Forelimb muscle (tissue), 1 donor: ENCODE measurements at places on chromosomes 16 and 17. TPM values are rescaled to one million over a fixed set of nuclear protein-coding genes. Genes with fewer than 3 reads are reported as not detected.

UTS2R gene
- 5.8 TPM for polyA plus RNA-seq

BICDL2 gene
- polyA plus RNA-seq: not detected

PLA2G10 gene
- polyA plus RNA-seq: 0.47 TPM

MILR1 gene
- polyA plus RNA-seq: 7.0 TPM

INCA1 gene
- polyA plus RNA-seq: 5.0 TPM

PRSS22 gene
- not detected for polyA plus RNA-seq

LITAFD gene
- not detected for polyA plus RNA-seq

- peak; percentile 63 for DNase-seq
Observed at GRCh38 chr17:1143573-1143972, 36.2 kb downstream of the ABR start.

GRCh38 chr17:77460514-77461046 is 319.8 kb downstream of the SEC14L1 start:
- no peak for DNase-seq

DNA sequence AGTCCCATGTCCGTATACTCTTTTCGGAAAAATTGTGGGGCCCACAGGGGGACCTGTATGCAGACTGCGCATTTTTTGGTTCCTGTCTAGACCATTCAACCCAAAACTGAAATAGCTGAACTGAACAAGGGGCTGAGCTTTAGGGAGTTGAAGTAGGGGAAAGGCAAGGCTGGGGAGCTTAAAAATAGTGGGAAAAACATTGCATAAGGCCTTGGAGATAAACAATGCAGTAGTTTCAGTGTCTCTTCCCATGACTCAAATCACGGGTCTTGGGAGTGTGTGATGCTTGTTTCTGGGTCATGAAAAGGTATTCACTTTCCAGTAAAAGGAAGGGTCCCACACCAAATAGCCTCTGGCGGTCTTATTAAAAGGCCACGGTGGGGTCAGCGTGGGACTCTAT is 402.8 kb upstream of the SALL1 start:
- no peak for DNase-seq

DNA sequence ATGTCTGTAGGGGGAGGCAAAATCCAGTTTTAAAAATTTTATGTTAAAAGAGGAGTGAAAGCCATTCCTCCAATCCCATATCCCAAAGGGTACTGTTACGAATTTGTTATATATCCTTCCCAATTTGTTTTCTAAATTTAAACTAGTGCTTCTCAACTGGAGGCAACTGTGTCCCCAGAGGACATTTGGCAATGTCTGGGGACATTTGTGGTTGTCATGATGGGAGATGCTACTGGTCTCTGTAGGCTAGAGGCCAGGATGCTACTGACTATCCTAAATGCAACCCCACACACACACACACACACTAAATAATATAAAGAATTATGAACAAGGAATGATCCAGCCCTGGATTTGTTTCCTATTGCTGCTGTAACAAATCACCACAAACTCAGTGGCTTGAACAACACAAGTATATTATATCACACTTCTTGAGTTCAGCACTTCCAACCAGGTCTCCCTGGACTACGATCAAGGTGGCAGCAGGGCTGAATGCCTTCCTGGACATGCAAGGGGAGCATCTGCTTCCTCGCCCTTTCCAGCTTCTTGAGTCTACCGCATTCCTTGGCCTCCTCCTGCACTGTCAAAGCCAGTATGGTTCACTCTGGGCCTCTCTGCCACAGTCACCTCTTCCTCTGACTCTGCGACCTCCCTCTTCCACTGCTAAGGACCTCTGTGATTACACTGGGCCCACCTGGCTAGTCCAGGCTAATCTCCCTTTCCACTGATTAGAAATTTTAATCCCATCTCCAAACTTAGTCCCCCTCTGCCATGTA is 30.1 kb downstream of the ARHGAP17 start:
- DNase-seq: no peak

DNA sequence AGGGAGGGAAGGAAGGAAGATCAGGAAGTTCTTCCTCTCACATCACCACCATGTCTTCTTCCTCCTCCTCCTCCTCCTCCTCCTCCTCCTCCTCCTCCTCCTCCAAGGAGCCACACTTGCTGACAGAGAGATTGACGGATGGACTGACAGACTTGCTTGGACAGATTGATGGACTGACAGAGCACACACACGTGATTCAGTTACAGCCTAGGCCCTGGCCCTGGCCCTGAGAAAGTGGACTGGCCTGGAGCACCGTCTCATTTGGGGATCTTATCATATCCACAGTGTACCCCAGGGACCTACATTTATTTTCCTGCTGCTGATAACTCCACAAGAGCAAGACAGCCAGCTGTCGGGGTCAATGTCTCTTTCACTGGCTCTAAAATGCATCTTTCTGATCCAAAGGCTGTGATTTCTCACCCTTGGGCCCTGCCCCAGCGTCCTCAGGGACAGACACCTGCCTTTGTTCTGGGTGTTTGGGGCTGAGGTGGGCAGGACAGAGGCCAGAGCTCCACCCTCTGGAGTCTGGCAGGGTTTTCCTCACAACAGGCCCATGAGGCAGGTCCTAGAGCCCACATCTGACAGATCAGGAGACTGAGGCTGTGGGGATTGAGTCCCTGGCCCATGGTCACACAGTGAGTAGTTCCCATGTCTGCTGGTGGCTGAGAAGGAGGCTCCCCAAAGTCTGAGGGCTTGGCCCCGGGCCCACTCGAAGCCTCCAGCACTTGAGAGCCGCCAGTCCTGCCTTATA is 2.3 kb upstream of the P2RX1 start:
- no peak for DNase-seq

- DNase-seq: no peak
Observed at GRCh38 chr16:9964426-9964825, 217.8 kb downstream of the GRIN2A start.

- DNase-seq: no peak
Observed at GRCh38 chr17:74953134-74953687, 17.5 kb downstream of the OTOP3 start.

DNA sequence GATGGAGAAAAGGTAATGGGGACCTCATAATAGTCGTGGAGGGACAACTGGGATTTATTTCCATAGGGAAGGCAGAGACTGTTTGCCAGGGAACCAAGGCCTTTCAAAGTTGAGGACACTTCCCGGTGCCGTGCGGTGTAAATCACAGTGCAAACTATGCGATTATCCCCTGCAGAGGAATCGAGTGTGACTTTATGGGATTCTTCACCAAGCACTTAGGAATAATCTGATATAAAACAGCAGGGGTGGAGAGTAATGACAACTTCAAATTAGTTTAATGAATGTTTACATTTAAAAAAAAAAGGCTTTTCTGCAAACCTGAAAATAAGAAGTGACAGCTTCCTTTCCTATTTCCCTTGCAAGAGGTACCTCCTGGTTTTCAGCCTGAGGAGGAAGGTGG is 538.2 kb downstream of the MAF start:
- no peak for DNase-seq

GRCh38 chr16:88402551-88403240 is 19.9 kb downstream of the ZNF469 start:
- no peak for DNase-seq

DNA sequence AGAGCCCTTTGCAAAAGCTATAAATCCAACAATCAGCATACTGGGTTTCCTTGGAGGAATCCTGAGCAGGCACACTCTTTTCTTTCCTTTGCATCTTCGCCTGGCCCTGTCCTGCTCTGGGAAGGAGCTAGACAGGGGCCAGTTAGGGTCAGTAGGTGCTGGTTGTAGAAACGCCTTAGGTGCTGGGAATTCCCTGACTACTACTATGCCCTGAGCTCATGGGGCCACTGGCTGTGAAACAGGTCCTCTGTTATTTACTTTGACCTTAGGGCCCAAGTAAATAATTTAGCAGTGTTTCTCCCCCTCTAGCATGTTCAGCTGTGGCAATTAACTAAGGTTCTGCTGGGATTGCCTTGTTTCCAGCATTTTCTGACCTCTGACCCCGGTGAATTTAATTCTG is 15.8 kb upstream of the WSCD1 start:
- no peak for DNase-seq

- no peak for DNase-seq
Observed at GRCh38 chr16:58578642-58579041, 51.0 kb downstream of the CNOT1 start.

- no peak for DNase-seq
Observed at GRCh38 chr16:995087-995486, 13.5 kb downstream of the SOX8 start.

DNA sequence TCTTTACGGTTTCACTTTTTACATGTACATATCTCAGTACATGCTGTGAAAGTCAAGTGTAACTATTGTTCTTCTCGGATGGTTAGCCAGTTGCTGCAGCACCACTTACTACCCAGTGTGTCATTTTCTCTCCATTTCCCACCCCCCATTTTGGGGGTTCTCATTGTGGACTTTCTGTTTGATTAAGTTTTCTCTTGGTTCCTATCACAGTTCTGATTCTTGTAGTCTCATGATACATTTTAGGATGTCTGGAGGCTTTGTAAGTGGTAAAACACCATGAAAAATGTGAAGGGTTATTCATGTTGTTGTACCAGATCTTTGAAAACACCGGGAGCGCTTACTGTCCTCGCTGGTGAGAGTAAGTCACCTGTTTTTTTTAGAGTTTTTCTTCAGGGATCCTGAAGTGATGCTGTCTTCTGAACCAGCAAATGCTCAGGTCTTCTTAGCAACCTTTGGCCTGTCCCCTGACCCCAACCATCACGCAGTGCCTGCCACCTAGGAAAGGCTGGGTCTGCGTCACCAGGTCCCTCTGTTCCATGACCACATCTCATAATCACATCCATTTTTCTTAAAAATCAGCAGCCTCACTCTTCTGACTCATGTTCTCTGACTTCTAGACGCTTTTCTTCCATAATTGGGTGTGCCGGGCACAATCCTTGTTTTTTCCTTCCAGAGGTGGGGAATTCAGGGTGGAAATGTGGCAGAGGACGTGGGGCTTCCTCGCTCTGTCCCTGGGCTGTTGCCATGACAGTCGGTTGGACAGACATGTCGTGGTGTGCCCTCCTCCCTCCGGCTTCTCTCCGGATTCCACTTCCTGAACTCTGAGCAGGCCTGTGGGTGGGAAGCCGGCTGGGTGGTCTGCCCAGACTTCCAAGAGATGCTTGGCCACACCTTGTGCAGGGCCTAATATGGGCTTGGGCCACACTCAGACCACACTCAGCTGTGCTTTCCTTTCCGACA is 102.6 kb downstream of the NTN1 start:
- no peak for DNase-seq

GRCh38 chr16:71796501-71797097 is 12.0 kb downstream of the AP1G1 start:
- DNase-seq: no peak

DNA sequence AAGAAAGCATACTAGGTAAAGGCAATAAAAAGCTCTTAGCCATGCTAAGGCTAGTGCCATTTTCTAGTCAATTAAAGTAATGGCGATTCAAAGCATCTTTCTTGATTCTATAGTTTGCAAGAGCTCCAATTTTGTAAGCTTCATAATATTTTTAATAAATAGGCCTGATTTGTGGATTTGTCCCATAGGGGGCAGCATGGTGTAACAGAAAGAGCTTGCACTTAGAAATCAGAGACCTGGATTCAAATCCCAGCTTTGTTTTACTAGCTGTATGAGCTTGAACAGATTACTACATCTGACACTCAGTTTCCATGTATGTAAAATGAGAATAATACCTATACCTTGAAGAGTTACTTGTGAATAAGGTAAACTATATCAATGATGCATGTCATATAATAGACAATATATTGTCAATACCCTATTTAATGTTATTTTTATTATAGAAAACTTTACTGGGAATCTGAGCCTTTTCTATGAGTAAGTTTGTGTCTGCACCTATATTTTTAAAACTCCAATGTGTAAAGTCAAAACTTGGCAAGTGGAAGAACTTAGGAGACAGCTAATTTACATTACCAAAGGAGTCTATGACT is 93.6 kb upstream of the NOG start:
- DNase-seq: no peak
